Sciatic nerve (tissue), 2 donors: ENCODE measurements at places on chromosomes 2 and 18. TPM values are rescaled to one million over a fixed set of nuclear protein-coding genes. Genes with fewer than 3 reads are reported as not detected.

- no peak for DNase-seq
Measured at GRCh38 chr2:118851650-118852049, 4.2 kb upstream of the EN1 start.

GRCh38 chr2:1501038-1501851, 88.0 kb downstream of the TPO start:
- peak; percentile 45 for DNase-seq

DNA sequence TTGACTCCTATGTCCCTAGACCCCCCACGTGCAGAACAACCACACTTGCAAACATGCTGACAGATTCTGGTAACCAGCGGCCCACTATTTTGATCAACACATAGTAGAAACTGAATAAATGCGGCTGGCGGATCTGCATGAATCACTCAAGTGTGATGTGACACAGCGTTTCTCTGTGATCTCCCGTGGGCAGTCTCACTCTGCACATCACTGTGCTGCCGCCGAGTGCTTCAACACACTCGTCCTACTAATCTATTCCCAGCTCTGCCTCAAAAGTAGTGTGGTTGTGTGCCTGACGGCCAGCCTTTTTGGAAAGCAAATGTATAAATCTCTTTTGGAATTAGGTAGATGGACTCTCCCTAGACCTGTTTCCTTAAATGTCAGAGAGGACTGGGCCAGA, 37.3 kb upstream of the TMEM182 start:
- DNase-seq = no peak

DNA sequence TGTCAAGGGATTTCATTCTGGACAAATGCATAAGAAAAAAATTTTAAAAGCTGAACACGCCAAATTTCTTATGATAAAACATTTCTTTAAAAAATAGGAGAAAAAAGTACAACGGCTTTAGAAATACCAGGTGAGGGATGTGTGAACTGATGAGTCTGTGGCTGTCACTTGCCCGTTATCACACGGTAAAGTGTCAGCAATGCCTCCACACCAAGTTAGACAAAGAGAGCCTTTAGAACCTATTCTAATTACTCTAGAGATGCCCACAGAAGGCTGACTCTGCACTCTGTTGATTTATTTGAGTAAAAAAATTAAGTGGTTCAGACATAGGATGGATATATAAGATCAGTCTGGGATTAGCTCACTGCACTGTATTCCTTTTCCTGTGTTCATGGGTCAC, 523.8 kb downstream of the RNF144A start:
- DNase-seq = no peak

DNA sequence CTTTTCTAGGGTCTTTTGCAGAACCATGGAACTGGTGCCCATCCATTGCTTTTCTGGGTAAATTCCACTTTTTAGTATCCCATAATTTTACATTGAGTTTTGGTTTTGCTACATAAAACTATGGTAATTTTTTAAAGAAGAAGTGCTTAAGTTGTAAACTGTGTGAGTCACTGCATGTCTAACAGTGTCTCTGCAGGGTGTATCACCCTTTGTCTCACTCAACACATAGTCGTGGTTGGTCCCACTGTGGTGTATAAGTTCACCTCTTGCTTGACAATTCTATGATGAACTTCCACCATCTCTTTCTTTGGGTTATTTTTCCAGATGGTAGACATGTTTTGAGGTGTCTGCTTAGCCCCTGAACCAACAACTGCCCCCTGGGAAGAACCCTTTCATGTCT, 10.5 kb downstream of the SCTR start:
- DNase-seq = no peak

DNA sequence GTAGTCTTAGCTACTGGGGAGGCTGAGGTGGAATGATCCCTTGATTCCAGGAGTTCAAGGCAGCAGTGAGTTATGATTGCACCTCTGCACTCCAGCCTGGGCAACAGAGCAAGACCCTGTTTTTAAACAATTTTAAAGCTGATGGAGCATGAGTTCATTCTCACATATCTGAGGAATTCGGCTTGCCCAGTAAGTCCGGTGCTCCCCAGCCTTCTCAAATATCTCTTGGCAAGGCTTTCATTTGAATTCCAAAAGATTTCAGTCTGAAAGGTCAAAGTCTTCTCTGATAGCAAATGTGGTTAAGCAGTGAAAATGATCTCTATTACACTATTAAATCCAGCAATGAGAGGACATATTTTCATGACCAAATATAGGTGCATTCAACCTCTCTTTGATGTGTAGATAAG, 27.9 kb downstream of the PIEZO2 start:
- no peak for DNase-seq

DNA sequence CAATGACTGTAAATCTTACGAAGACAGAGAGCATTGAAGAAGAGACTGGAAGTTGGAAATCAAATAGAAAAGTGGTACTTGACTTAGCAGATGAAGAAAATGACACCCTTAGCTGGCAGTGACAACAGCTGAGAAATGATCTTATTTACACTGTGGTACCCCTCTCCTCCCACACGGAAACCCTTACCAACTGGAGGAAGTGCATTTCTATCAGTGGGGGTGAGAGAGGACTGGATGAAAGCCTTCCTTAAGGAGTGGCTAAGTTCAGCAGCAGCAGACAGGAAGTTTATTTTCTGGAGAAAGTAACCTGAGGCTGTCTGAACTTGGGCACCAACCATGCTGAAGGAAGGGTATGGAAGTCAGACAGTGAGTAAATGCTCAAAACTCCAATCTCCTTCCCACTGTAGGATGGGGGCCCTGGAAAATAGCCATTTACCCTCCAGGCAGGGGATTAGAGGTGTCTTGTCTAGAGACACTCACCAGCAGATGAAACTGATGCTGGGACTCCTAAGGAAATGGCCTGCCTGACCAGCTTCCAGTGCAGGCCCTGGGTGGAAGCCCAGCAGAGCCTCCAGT, 160.2 kb upstream of the NCK2 start:
- no peak for DNase-seq

Gene SNORC
- total RNA-seq = 12.0 TPM

Gene VWC2L
- not detected for total RNA-seq

Gene ABCG5
- total RNA-seq = not detected

Gene CFAP65
- 0.18 TPM for total RNA-seq

Gene MATN3
- 8.8 TPM for total RNA-seq

Gene SKOR2
- not detected for total RNA-seq

Gene DCDC2C
- total RNA-seq = 4.6 TPM

Gene LRP2
- 0.89 TPM for total RNA-seq

Gene NETO1
- 6.0 TPM for total RNA-seq
